ENCODE measurements at places on chromosomes 16 and 17.

GRCh38 chr17:82898976-82899514, 59.2 kb upstream of the ZNF750 start:
- no peak for DNase-seq

GRCh38 chr16:82395212-82395611, 225.2 kb upstream of the MPHOSPH6 start:
- no peak for DNase-seq

GRCh38 chr17:45338023-45338781, 21.4 kb upstream of the MAP3K14 start:
- DNase-seq: no peak

- no peak for DNase-seq
Observed at GRCh38 chr17:78231991-78232858, 794 bp downstream of the TMEM235 start.

DNA sequence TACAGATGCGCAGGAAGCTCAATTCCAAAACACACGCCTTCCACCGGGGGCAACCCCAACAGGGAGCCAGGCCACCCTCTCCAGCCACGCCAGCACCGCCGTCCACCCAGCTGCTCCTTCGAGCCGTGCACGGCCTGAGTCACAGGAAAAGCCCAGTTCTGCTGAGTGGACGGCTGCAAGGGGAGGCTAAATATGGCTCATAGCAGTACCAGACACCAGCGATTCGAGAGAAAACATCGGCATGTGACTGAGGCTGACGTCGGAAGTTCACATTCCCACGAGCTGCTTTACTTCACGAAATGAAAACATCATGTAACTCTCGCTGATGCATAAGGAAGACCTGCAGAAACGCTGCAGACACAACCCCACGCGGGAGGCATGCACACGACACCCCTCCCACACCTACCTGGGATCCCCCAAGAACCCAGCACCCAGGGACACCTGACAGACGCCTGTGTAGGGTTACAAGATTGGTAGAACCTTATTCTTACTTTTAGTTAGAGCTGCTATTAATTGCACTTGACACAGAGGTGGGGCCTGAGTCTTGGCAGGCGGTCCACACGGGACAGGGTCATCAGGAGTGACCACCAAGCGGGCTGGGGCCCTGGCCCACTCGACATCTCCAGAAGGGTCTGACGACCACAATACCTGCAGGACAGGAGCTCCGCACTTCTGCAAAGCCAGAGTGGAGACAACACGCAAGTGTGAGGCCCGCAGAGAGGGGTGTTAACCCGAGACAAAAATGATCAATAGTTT, 116.8 kb downstream of the ANKRD11 start:
- DNase-seq: no peak

DNA sequence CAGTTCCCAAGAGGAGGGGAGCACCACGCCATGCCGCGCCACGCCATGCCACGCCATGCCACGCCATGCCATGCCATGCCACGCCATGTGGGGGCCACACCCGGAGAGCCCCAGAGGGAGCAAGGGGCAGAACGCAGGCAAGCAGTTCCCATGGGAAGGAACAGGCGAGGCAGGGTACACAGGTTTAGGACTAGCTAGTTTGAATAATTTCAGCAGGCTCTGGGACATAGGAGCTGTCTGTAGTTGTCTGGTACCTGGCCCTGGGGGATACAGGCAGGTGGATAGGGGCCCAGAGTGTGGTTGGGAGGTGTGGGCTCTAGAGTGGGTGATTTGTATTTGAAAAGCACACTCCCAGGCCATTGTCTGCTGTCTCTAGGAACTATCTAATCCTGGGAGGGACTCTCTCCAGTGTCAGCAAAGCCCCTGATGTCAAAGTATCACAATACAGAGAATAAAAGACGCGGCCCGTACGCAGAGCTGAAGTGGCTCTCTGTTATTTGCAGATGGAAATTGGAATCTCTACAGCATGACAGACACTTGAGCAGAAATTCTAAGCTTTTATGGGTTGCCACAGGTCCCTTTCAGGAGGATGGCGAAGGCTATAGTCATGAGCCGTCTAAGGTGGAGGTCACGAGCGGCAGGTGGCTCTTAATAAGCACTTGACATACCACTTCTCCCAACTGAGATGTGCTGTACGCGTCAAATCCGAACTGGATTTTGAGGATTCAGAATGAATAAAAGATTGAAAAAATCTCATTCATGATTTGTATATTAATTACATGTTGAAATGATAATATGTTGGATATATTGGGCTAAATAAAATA, 220.8 kb upstream of the TNRC6C start:
- DNase-seq: peak; percentile 32

GRCh38 chr17:7667656-7668406, 17.1 kb downstream of the ATP1B2 start:
- peak; percentile 55 for DNase-seq

GRCh38 chr17:31533546-31534155, 142.2 kb downstream of the RAB11FIP4 start:
- no peak for DNase-seq

- no peak for DNase-seq
Observed at GRCh38 chr16:25700547-25700946, 8.8 kb downstream of the HS3ST4 start.

DNA sequence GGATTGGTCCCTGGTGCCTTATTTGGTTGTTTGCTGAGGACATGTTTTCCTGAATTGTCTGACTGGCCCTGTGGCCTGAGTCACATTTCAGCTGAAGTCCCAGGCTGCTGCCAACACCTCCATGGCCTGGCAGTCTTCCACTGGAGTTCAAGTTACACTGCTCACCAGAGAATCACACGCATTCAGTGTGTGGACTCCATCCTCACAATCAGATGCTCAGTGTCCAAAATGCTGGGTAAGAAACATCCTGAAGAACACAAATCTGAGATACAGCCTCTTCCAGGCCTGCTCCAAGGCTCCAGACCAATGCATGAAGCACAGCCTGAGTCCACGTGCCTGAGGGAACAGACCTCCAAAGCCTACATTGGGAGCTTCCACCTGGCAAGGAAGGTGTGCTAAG, 19.2 kb downstream of the CD300LB start:
- DNase-seq: no peak

GRCh38 chr17:45906927-45907622, 12.7 kb downstream of the MAPT start:
- no peak for DNase-seq

- no peak for DNase-seq
Observed at GRCh38 chr16:46620266-46621005, 743 bp downstream of the SHCBP1 start.

GRCh38 chr16:50635505-50636392, 45.4 kb downstream of the SNX20 start:
- no peak for DNase-seq

- DNase-seq: no peak
Observed at GRCh38 chr16:75745823-75746222, 19.5 kb upstream of the CPHXL start.

- DNase-seq: no peak
Observed at GRCh38 chr16:47734987-47735594, 274.0 kb downstream of the PHKB start.

GRCh38 chr16:85853547-85854545, 45.1 kb upstream of the IRF8 start:
- DNase-seq: no peak

GRCh38 chr16:53899431-53899830, 195.5 kb downstream of the FTO start:
- DNase-seq: no peak

DNA sequence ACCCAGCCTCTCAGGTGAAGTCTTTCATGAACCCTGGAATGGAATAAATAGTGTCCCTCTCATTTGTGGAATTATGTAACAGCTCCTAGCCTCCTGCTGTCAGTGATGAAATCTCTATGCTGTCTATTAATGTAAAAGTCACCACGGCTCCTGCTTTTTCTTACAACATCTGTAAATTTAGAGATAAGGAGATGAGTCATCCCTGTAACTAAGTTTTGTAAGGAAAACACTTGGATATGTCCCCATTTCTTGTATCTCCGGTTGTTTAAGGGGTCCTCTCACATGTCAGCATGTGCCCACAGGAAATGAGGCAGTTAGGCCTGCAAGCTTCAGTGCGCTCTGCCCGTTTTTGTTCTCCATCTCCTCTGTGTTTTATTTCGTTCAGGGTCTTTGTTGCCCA, 2.8 kb upstream of the NAT9 start:
- DNase-seq: no peak

DNA sequence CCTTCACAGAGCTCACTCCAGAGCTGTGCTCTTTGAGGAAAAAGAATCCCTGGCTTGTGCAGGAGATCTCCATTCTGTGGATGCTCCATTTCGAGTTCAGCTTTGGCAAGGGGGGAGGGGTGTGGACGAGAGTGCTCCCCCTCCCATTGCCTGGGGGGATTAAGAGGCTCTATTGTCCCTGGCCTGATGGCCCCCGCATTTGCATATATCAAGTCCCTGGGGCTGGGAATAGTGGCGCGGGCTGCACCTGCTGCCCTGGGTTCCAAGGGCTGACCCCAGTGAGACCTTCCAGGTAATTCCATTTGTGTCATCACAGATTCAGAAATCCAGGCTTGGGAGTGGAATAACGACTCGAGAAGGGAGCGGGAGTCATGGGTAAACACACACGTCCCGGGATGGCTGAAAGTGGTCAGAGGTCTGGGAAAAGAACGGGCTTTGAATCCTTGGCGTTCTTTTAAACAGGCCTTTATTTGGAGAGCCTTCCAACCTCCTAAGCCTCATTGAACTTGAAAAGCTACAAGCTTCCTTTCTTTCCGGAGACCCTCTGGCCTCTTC, 479.3 kb downstream of the HS3ST3B1 start:
- no peak for DNase-seq

DNA sequence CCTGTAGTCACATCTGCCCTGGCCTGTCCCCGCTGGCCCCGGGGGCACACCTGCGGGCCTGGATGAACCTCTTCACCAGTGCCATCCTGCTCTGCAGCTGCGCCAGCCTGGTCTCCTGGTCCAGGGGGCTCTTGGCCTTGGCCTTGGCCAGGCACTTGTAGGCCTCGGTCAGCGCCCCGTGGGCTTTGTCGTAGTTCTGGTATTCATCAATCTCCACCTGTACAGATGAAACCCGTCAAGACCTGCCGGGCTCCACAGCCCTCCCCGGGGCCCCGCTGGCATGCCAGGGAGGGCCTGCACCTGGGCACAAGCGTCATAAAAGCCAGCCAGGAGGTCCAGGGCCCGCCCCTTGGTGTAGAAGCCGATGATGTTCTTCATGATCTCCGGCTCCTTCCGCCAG, 13.6 kb upstream of the TMEM204 start:
- DNase-seq: no peak

DNA sequence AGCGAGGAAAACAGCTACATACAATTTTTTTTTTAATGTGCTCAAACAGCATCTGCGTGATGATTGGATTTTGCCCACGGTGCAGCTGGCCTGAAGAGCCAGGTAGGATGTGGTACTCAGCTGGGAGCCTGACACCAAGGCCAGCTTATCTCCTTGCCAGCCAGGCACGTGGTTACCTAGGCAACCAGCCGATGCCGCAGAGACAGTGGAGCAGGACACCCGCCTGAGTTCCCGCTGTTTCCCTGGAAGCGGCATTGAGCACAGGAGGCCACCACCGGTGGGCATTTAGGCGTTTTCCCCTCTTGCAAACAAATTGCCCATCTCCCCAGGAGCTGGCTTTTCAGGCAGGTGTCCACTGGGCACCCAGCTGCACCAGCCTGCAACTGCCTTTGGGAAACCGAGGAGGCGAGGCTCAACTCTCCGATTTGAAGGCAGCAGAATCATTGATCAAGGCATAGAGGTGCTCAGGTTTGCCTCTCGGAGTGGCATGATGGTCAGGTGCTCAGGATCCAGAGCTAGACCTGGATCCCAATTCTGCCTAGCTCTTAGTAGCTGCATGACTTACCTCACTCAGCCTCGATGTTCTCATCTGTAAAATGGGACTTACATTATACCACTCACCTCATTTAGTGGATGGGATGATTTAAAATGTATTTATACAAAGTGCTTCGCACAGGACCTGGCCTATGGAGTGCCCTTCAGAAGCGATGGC, 137.5 kb upstream of the PLCG2 start:
- no peak for DNase-seq

GRCh38 chr17:64393000-64393402, 2.3 kb upstream of the PECAM1 start:
- DNase-seq: no peak

DNA sequence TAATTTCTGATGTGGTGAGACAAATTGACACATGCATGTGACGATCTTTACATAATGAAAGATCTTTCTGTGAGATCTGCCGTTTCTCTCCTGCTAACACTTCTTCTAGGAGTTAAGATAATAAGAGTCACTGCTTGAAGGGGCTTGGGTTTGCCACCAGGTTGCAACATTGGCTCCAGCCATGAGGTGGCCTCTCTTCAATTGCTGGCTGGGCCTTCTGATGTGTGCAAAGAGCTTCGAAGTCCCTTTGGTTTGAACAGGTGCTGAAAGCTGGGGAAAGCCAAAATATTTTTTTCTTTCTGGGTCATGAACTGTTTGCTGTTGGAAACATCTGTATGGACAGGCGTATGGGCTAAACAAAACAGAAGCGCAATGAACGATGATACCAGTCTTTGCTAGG, 204.1 kb upstream of the SALL1 start:
- DNase-seq: no peak

GRCh38 chr16:4207683-4208340, 34.1 kb downstream of the SRL start:
- DNase-seq: no peak

DNA sequence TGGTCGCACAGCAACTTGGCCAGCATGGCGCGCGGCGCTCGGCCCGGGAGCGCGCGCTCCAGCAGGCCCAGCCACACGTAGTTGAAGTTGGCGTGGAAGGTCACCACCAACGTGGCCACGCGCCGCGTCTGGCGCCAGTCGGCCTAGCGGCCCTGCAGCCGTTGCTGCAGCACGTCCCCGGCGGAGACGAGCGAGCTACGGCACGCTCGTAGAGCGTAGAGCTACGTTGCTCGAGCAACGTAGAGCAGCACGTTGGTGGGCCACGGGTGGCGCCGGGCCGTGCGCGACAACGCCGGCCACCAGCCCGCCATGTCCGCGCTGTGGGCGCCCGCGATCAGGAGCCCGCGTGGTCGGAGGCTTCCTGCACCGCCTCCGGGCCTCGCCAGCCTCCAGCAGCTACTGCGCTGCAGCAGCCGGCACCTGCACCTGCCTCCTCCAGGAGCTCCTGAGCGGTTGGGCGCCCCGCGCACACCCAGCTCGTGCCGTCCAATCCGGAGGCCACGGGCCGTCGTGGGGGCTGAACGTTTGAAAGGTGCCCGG, 13.4 kb upstream of the SULT1A1 start:
- peak; percentile 66 for DNase-seq

DNA sequence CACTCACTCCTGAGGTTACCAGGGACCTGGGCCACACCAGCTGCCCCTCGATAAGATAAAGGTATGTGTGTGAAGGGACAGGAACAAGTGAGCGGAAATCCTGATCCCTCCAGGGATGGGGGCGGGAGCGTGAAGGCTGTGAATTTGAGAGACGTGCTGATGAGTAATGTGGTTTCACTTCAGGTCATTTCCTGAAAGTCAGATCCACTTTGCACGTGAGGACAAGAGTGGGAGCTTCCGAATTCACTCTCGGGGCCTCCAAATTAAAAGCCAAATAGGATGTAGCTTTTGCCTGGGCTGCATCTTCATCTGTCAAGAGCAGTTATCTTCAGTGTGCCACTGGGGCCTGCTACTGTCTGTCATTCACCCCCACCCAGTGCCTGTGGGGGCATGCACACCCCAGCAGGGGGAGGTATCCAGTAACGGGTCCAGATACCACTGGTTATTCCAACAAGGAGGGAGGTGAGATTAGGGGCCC, 87.4 kb upstream of the LHX1 start:
- no peak for DNase-seq
